Fibroblast of villous mesenchyme (primary cell): ENCODE measurements at places on chromosomes 16 and 17. TPM values are rescaled to one million over a fixed set of nuclear protein-coding genes. Genes with fewer than 3 reads are reported as not detected.
A peak's percentile ranks its signal among the peaks of the same experiment; 100 is the strongest.

GRCh38 chr17:77662833-77663232 is 295.7 kb upstream of the TNRC6C start:
- no peak for DNase-seq

GRCh38 chr17:63345611-63346010 is 100.5 kb downstream of the CYB561 start:
- no peak for DNase-seq

DNA sequence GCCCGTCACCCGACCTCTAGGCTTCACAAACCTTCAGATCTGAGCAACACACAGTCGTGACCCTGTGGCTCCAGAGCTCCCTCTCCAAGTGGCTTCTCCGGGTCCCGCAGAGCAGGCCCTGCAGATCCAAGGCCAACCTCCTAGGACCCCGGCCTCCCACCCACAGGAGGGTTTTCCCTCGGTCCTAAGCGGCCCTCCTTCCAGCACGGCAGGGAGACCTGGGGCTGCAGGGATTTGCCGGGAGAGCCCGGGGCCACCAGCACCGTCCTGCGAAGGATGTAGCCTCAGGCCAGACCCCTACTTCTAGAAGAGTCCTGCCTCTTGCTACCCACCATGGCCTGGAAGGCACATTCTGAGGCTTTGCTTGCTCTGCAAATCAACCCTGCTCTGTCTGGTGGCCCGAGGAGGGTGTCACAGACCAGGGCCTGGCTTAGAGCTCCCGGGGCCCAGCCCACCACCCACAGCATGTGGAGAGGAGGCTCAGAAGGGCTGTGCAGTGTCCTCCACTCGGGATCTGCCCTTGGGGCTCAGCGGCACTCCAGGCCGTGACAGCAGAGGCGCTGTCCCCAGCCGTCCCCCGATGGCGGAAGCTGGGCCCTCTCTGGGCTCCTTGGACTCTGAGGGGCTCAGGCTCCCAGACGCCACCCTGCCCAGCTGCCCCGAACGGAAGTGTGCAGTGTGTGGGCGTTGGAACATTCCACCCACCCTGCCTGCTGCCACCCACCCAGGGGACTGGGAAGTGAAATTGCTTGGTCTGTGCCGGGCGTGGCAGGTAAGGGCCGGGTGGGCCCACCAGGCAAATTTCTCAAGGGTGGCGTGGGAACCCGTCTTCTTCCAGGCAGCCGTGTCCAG is 28.8 kb upstream of the ACSF3 start:
- DNase-seq = no peak

GRCh38 chr16:27233731-27234130 is 30.4 kb downstream of the KDM8 start:
- no peak for DNase-seq

GRCh38 chr16:79409978-79410377 is 190.6 kb downstream of the MAF start:
- no peak for DNase-seq

DNA sequence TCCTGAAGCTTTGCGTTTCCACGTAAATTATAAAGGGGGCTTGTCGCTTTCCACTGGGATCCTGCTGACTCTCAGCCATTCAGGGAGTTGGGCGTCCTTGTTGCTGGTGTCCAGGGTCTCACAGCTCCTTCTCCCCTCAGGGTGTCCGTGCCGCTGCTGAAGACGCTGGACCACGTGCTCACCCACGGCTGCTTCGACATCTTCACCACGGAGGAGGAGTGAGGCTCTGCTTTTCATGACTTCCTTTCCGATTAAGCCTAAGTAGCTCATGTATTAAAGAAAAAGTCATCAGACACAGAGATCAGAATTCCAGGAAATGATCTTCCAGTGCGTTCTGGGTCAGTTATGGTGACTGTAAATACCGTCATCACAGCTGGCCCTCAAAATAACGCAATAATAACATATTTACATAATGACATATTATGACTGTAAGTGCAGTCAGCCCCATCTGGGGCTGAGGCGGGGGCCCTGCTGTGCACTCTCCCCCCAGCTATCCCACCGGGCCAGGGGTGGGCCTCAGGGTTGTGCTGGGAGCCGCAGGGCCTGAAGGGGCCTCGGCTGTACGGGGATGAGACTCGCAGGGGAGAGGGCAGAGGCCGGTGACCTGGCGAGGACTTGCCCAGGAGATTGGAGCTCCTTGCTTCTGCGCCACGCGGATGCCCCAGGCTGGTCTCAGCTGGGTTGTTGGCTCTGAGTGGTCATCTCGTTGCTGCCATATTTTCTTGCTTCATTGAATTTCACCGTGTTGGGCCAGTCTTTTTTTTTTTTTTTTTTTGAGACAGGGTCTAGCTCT is 92.9 kb upstream of the ZNF750 start:
- DNase-seq = peak; percentile 25

DNA sequence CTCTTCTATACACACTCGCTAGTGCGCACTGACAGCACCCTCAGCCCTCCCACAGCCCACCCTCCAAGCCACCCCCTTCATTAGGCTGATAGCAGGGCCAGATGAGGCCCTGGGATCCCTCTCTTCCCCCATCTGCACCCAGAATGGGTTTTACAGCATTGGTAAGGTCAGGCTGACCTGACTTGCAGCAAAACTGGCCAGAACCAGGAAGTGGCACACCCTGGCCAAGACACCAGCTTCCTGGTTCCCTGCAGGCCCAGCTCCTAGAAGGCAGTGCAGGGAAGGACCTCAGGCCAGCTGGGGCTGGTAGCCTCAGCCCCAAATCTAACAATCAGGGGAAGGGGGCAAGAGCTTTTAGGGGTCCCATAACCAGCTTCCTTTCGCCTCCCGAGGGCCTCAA is 50.0 kb upstream of the MRPS23 start:
- no peak for DNase-seq

DNA sequence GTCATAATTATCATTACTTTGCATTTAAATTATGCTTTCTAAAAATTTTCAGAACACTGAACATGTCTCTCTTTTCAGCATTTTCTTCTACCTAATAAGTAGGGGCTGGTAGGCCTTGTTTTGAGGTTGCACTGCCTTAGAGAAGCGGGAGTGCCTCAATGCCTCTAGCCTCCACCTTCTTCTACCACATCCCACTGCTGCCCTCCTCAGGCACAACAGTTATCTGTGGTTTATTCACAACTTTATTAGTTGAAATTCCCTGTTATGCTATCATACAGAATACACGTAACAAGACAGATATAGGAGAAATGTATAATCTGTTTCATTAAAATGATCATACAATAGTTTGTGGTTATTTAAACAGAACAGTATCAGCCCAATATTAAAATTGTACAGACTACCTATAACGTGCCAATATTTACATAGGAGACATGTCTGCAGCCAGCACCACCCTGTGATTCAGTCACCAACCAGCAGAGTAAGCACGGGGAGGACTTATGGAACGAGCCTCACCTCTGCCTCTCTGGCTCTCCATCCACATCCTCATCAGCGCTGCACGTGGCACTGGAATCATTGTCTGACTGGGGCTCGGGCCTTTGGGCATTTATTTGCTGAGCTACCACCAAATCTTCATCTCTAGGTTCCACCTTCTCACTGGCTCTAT is 101.2 kb downstream of the TTC19 start:
- peak; percentile 25 for DNase-seq

GRCh38 chr17:47204722-47205418 is 4.3 kb upstream of the MYL4 start:
- DNase-seq = peak; percentile 43

- DNase-seq = peak; percentile 82
Observed at GRCh38 chr16:89322321-89323119, 105.0 kb downstream of the ZNF778 start.

DNA sequence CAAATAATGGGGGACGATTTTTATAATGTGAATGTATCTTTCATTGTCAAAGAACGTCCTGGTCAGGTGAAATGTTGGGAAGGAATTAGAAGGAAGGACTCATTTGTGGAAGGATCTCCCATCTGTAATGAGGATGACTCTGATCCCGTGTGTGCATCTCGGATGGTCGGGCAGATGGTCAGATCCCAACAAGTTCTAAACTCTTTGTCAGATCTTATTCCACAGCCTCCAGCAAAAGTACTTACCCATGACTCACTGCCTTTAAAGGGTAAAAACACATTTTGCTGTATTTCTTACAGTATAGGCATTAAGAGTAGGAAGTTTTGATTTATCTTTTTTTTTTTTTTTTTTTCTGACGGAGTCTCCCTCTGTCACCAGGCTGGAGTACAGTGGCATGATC is 539 bp upstream of the KRTAP4-8 start:
- DNase-seq = peak; percentile 8

- no peak for DNase-seq
Observed at GRCh38 chr16:9489835-9490467, 398.5 kb downstream of the HAPSTR1 start.

DNA sequence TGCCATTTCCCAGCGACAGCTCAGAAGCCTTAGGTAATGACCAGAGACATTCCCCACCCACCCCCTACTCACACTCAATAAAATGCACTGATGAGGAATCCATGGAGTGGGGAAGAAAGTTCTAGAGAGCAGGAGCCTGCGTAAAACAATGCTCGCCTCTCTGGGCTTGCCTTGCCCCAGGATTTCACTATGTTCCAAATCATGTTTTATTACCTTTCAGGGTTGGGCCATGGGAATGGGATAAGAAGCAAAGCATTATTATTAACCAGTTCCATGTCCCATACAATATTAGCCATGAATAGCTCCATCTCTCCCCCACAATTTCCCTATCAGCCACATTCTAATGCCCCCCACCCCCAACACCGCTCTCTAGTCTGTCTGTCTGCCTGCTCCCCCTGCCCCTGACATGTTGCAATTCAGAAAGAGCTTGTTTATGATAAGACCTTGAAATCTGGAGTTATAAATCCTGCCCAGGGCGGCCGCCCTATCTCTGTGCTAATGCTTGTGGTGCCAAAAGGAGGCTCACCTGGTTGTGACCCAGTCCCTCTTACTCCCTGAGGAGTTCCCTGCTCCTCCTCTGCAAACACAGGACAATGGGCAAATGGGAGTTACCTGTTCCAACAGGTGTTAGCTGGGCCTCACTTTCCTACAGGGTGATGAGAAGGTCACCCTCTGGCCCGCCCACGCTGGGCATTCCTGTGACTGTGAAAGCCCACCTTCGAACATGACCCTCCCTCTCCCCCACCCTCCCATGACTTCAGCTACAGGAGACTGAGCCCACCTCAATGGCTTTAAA is 28.0 kb upstream of the DDX52 start:
- DNase-seq = peak; percentile 10

Gene HBA1
- not detected in 2 replicates for total RNA-seq

Gene TMEM238L
- not detected in 2 replicates for total RNA-seq

Gene HGS
- 75.1 and 94.4 TPM in 2 replicates for total RNA-seq

Gene USP43
- not detected in 2 replicates for total RNA-seq

Gene DLX4
- not detected in 2 replicates for total RNA-seq
